ENCODE measurements at places on chromosomes 5 and 9.

DNA sequence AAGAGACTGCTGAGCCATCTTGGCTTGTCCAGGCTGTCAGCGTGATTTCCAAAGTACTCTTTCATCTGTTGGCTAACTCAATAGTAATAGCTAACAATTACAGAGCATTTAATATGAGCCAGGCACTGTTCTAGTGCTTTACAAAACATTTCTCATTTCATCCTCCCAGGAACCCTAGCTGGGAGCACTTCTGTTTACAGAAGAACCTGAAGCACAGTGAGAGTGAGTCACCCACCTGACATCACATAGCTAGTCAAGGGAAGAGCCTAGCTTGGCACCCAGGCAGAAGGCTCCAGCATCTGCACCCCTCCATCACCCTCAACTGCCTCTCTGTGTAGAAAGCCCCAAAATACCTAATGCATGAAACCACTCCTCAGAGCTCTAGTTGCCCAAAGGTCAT, 57.5 kb upstream of the IQGAP2 start:
- DNase-seq: no peak

DNA sequence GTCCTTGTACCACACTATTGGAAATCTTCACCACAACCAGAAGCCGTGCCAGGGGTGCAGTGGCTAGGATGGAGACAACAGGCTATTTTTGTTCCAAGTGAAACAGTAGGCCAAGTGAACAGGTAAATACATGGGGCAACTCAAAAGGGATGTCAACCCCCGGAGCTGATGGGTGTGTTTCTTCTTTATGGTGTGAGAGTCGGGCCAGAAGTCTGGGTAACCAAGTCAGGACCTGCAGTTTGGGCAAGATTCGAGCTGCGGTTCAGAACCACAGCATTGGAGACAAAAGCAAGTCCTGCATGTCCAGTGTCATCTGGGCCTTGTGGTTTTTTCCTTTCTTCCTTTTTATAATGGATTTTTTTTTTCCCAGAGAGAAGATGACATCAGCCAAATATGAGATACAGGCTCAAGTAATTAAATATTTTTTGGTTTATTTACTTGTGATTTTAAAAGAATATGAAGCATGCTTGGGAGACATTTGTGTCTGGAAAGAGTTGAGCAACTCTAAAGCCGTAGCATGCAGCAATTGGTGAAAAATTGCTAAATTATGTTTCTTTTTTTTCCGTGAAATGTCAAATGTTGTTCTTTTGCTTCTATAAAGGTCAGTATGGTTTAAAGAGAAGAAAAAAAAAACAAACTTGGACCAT, 261.6 kb downstream of the ARRDC3 start:
- no peak for DNase-seq

DNA sequence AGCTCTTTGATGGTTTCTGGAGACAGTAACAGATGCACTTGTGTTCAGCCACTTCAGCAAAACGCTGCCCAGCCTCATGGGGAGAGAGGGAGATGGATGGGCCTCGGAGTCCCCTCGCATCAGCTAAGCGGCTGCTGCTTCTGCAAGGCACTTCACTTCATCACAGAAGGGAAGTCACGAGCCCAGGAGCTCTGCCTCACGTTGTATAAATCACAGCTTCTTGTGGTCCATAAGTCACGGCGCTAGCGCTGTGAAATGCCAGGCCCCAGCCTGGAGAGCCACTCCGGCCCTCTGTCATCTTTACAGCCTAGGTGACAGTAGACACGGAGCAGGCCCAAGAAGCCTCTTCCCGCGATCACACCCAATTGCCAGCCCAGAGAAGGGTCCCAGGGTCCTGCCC, 23.4 kb downstream of the DBH start:
- peak; percentile 30 for DNase-seq

DNA sequence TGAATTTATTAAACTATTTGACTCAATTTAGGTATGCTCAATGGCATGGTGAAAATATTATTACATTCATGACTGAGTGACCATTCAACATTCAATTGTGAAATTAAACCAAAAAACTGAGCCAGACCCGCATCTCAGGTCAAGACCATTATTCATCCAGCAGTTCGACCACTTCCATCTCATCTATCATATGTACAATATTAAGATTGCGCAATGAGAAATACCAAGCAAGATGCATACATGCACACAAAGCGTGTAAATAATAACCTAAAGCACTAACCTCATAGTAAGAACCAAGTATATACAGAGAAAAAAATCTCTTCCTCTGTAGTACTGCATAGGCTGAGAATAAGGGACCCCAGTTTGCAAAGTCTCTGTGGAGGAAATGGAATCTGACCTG, 310.2 kb downstream of the ADGRV1 start:
- DNase-seq: no peak

Data from eye (tissue), 1 donor.